ENCODE measurements at places on chromosomes 11 and 22.

DNA sequence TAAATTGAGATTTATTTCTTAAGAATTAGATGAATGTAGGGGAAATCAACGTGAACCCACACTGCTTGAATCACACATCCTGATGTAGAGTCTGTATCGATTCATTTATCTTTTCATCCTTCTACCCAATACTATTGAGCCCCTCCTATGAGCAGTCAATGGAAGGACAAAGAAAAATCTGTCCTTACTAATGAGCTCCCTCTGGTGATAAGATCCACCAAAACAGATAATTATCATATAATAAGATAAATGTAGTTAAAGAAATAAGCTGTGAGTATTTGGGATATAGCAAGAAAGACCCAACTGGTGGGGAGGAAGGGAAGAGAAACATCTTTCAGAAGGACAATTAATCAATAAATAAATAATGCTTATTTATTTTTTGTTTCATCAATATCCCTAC, 385.1 kb upstream of the CCDC90B start:
- no peak for DNase-seq

DNA sequence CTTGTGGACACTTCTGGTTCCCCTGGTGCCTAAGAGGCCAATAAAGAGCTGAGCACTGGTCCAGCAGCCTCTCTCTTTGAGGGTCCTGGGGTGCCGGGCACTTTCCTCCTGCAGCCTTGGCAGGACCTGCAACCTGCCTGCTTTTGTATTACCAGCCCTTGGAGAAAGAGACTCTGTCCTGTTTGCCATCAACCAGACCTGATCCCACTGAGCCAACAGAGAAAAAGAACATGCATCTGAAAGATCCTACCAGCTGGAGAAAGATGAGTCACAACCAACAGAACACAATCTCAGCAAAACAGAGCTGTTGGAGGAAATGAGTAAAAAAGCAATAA, 321.0 kb downstream of the DDX10 start:
- DNase-seq: no peak

DNA sequence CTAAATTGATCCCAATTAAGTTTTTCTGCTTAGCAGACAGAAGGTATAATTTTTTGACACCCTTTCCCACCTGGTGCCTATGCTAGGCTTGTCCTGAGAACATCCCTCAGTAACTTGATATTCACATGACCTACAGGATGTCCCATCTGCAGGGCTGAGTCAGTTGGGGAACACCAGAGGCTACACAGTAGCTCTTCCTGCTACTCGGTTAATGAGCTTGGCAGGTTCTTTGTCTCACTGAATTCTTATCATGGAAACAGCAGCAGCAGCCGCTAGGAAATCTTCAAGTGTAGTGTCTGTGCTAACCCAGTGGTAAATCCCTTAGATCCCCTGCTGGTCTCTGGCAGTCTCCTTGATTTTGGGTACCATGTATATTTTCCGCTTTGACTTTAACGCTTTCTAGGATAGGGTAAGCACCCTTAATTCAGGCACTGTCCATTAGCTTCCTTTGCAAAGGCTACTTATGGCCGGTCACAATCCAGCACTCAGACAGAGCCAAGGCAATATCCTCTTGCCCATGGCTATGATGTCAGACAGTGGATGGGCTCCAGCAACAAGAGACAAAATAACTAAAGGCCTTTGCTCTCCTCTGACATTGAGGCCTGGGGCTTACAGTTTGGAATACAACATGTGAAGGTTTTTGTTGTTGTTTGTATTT, 8.5 kb downstream of the MRPL16 start:
- DNase-seq: no peak

DNA sequence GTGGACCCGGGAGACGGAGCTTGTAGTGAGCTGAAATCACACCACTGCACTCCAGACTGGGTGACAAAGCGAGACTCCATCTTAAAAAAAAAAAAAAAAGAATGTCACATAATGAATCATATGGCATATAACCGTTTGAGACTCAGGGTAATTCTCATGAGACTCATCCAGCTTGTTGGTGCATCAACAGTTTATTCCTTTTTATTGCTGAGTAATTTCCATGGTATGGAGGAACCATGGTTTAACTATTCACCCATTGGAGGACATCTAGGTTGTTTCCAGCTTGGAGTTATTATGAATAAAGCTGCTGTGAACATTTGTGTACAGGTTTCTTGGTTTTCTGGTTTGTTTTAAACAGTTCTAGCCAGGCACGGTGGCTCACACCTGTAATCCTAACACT, 25.3 kb downstream of the PPARA start:
- DNase-seq: no peak

DNA sequence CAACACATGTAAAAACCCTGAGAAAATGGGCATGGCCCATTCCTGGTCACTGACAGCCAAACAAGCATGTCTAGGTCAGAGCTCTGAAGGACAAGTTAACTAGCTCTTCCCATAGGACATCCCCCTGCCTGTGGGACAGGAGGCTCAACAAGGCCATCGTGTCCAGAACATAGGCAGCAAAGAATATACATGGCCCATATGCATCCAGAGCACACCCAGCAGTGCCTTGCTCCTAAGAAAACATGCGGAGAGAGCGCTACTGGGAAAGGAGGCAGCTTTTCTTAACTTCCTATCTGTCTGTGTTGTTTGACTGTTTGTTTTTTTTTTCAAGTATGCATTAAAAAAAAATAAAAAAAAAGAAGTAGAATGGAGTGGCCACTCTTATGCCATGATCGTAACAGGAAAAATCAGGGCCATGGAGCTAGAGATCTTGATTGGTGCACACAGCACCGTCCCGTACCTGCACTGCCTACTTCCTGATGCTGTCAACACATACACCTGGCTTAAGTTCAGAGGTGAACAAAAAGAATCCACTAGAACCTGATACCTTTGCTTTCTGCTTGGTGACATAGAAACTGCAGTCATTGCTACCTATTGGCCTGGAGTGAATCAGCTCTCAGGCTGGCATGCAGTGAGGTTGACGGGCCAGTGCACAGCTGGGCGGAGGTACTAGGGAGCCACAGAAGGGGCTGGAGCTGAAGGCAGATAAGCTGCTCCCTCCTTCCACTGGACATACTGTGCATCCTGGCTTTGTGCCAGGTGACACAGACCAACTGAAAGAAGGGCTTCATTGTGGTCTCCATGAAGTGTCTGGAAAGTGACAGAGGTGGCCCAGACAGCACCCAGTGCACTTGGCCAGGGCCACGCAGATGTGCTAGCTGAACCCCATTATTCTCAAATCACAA, 11.9 kb downstream of the UFD1 start:
- no peak for DNase-seq

DNA sequence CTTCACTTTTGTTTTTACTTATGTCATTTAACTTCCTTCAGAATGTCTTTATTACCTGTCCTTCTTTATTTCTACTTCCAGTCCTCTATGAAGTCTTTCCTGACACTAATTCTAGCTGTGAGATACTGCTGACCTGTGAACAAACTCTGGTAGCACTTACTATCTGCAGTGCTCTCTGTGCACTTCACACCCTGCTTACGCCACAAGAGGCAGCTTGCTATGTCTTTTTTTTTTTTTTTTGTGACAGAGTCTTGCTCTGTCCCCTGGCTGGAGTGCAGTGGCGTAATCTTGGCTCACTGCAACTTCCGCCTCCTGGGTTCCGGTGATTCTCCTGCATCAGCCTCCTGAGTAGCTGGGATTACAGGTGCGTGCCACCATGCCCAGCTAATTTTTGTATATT, 10.7 kb downstream of the STIM1 start:
- DNase-seq: no peak

Measured in Calu3 (cell line).